ENCODE measurements at places on chromosomes 6 and 20. TPM values are rescaled to one million over a fixed set of nuclear protein-coding genes. Genes with fewer than 3 reads are reported as not detected.

Gene C6orf132
- not detected for total RNA-seq

Gene SGK2
- total RNA-seq: not detected

Gene DNAH8
- total RNA-seq: 0.76 TPM

Gene OPN5
- total RNA-seq: not detected

Gene LBP
- total RNA-seq: not detected

Gene GSTA3
- not detected for total RNA-seq

Gene PRICKLE4
- 1.5 TPM for total RNA-seq

Gene ROS1
- total RNA-seq: not detected

Gene MAP7
- 0.32 TPM for total RNA-seq

Gene GMDS
- total RNA-seq: 14.3 TPM

Gene PACSIN1
- total RNA-seq: not detected

Gene RPP21
- 37.1 TPM for total RNA-seq

Gene BTNL2
- not detected for total RNA-seq

Gene C4B
- total RNA-seq: 1.1 TPM

Gene NXT1
- 55.9 TPM for total RNA-seq

Gene CNR1
- total RNA-seq: not detected
